GM04504 (cell line): ENCODE measurements at places on chromosomes 13 and 19.

DNA sequence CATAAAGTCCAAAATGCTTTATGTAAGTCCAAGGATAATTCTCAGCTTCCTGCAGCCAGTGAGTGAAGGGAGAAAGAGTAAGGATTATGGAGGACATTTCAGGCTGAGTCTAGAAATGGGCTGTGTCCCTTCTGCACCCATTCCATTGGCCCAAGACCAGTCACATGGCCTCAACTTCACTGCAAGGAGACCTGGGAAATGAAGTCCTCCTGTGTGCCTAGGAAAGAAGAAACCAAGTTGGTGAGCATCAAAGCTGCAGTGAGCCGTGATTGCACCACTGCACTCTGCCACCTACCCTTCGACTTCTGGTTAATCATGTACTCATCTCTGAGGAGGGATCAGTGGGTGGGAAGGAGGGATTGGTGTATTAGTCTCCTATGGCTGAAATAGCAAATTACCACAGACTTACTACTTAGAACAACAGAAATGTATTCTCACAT lies 3.6 kb upstream of the CD37 start:
- DNase-seq, result no peak

DNA sequence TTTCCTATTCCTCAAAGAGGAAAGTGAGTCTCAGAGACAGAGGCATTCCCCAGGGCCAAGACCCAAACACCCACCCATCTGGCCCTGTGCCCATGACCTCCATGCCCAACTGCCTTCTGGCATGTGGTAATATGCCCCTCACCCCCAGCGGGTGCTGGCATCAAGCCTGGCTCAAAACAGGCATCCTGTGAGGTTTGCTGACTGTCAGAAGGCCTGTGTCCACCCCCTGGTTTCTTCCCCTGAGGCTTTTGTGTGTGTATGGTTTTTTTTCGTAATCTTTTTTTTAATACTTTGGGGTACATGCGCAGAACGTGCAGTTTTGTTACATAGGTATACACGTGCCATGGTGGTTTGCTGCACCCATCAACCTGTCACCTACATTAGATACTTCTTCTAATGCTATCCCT lies 7.6 kb upstream of the KANK2 start:
- no peak for DNase-seq

DNA sequence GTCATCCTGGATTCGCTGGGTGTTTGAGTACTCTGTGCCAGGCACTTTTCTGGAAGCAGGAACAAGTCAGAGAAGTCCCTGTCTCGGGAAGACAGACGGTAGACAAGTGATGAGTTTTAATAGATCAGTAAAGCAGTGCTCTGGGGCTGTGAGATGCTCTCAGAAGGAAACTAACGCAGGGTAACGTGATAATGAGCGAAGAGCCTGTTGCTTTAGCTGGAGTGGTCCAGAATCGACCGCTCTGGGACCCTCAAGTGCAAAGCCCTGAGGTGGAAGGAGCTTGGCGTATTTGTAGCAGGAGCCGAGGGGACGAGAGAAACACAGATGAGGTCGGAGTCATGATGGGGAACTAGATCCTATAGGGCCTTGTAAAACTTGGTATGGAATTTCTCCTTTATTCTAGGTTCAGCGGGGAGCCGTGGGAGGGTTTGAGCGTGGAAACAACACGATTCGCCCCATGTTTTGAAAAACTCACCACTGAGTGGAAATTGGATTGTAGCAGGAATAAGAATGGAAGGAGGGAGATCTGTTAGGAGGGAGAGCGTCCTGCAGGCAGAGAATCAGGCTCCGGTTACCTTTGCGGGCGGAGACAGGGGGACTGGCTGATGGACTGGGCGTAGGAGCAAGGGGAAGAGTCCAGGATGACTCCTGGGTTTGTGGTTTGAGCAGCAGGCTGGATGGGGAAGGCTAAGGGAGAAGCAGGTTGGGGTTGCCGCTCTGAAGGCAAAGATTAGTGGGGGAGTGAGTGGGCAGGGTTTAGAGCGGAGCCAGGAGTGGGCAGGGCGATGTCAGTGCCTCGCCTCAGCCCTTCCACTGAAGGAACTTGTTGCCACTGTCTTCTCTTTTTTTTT lies 763 bp downstream of the POLD1 start:
- no peak for DNase-seq

DNA sequence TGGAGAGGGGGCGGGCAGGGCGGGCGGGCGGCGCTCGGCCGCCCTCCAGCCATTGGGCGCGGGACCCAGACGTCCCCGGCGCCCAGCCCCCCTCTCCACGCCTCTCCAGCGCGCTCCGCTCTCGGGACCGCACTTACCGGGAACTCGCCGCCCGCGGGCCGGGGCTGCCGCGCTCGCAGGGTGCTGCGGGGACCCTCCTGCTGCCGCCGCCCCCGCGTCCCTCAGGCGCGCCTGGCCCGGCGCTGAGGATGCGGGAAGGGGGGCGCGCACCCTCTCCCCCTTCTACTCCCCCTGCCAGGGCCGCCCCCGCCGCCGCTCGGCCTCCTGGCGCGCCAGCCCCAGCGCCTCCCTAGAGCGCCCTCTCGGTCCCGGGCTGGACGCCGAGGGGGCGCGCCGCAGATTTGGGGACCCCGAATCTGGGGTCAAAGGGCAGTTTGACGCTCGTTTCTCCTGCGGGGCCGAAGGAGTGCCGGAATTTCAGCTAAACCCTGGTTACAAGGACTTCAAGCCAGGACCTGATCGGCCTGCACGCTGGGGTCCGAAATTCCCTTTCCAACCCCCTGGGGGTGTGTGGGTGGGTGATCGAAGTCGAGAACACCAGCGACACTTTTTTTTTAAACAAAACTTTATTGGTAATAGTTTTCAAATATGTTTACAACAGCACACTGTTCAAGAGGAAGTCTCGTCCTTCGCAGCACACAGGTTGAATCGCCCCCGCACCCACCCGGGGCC lies 696 bp upstream of the SAMD1 start:
- no peak for DNase-seq
